Natural killer cell treated with Interleukin-12 subunit alpha and Interleukin-12 subunit beta and Interleukin-15 and Interleukin-18, amount 100 ng/mL, for 72 hours (primary cell): ENCODE measurements at places on chromosomes 1 and 21. TPM values are rescaled to one million over a fixed set of nuclear protein-coding genes. Genes with fewer than 3 reads are reported as not detected.
A peak's percentile ranks its signal among the peaks of the same experiment; 100 is the strongest.

Gene RASSF5
- 260 TPM for total RNA-seq

GRCh38 chr1:238451781-238452310, 561.1 kb upstream of the ZP4 start:
- no peaks in the 10 kb centered on the region for H3K4me1 ChIP-seq
- H3K27ac ChIP-seq: no peak overlapping the region
- DNase-seq: no peak

Gene C1QTNF12
- total RNA-seq: 5.2 TPM

- peak overlapping the region; percentile 34 for H3K4me3 ChIP-seq
- no peak for DNase-seq
- peaks cover 14% of the 10 kb centered on the region for H3K4me1 ChIP-seq
- peaks cover 5% of the 10 kb centered on the region for H3K36me3 ChIP-seq
- H3K27me3 ChIP-seq: no peaks in the 10 kb centered on the region
These were observed 4.3 kb upstream of the C1QTNF12 start for GRCh38 chr1:1250786-1251284.

DNA sequence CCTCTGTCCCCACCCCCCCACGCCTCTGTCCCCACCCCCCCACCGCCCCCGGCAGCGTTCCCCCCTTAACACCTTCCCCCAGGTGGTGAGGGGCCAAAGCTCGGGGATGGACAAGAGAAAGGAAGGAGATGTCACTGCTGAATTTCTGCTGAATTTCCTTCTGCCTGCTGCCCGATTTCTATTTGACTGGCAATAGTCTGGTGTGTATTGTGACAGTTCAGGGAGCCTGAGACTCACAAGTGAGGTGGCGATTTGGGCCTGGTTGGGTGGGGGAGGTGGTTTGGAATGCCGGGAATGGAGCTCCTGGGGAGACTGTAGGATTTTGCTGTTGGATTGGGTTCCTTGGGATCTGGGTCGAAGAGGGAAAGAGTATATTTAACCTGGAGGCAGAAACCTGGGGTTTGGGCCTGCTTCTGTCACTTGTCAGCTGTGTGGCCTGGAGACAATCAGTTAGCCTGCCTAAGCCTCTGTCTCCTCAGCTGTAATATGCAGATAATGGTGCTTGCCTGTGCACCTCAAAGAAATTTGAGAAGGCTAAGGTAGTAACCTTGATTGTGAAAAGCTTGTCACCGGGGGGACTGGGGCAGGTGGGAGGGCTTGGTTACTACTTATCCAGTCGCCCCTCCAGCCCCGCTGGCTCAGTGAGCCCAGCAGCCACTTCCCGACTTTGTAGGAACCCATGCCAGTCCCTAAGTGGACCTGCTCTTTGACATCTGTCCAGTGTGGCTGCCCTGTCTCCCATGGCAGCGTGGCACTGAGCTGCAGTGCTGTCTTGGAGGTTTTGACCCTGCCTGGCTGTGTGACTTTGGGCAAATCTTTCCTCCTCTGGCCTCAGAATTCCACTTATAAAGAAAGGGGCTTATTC, 7.7 kb upstream of the LMNA start:
- H3K27me3 ChIP-seq: peaks cover 9% of the 10 kb centered on the region
- peaks cover 23% of the 10 kb centered on the region for H3K4me1 ChIP-seq
- peak overlapping the region; percentile 80 for H3K4me3 ChIP-seq

Gene CFAP57
- total RNA-seq: 0.25 TPM

GRCh38 chr1:97875996-97876395, 44.8 kb downstream of the DPYD start:
- DNase-seq: no peak
- no peaks in the 10 kb centered on the region for H3K27me3 ChIP-seq
- H3K27ac ChIP-seq: no peak overlapping the region
- no peaks in the 10 kb centered on the region for H3K36me3 ChIP-seq
- H3K4me1 ChIP-seq: peaks cover 5% of the 10 kb centered on the region

Gene ZBTB8B
- not detected for total RNA-seq

- no peak overlapping the region for H3K27ac ChIP-seq
- no peaks in the 10 kb centered on the region for H3K27me3 ChIP-seq
- no peaks in the 10 kb centered on the region for H3K4me1 ChIP-seq
- peaks cover 10% of the 10 kb centered on the region for H3K36me3 ChIP-seq
- no peak overlapping the region for H3K4me3 ChIP-seq
- DNase-seq: no peak
These were observed 431.0 kb upstream of the BRINP3 start for GRCh38 chr1:190908691-190909090.

Gene C8A
- not detected for total RNA-seq

Gene IPO13
- total RNA-seq: 43.1 TPM

GRCh38 chr21:37647781-37648180, 268.5 kb downstream of the KCNJ6 start:
- no peaks in the 10 kb centered on the region for H3K36me3 ChIP-seq
- DNase-seq: no peak
- peaks cover 6% of the 10 kb centered on the region for H3K27me3 ChIP-seq
- no peak overlapping the region for H3K4me3 ChIP-seq
- H3K4me1 ChIP-seq: no peaks in the 10 kb centered on the region

- peak overlapping the region; percentile 82 for H3K4me3 ChIP-seq
- H3K4me1 ChIP-seq: peaks cover 13% of the 10 kb centered on the region
- no peak overlapping the region for H3K27ac ChIP-seq
- peaks cover 64% of the 10 kb centered on the region for H3K27me3 ChIP-seq
- no peaks in the 10 kb centered on the region for H3K36me3 ChIP-seq
These were observed 67.3 kb upstream of the AKT3 start for GRCh38 chr1:243917177-243917862.
